Effector memory CD4-positive, alpha-beta T cell (primary cell): ENCODE measurements at places on chromosomes 5 and 9.

DNA sequence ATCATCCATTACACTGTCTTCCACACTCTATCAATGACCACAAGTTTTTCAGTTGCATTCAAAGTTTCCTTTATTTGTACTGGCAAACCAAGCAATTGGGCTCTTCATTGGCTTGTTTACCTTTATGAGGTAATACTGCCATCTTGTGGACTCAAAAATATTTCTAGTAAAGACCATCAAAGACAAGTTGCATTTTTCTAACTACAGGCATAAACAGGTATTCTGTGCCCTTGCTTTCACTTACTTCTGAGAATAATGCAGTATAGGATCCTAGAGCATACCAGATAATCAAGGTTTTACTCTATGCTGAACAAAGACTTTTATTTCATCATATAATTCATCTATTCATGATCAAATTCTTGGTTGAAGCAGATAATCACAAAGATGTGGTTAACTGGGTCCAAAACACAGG, 173.7 kb upstream of the POU5F2 start:
- H3K4me3 ChIP-seq = no peak overlapping the region
- no peaks in the 10 kb centered on the region for H3K27me3 ChIP-seq

- no peaks in the 10 kb centered on the region for H3K27me3 ChIP-seq
- no peaks in the 10 kb centered on the region for H3K4me1 ChIP-seq
- H3K4me3 ChIP-seq = no peak overlapping the region
Observed at GRCh38 chr9:406886-407654, 192.4 kb downstream of the DOCK8 start.

- no peaks in the 10 kb centered on the region for H3K4me1 ChIP-seq
- no peaks in the 10 kb centered on the region for H3K36me3 ChIP-seq
- no peak for DNase-seq
- no peak overlapping the region for H3K4me3 ChIP-seq
- H3K27ac ChIP-seq = no peak overlapping the region
- no peaks in the 10 kb centered on the region for H3K27me3 ChIP-seq
Observed at GRCh38 chr9:95029288-95029687, 288.2 kb downstream of the FANCC start.

- no peaks in the 10 kb centered on the region for H3K27me3 ChIP-seq
- no peaks in the 10 kb centered on the region for H3K4me1 ChIP-seq
- DNase-seq = no peak
Observed at GRCh38 chr9:10254338-10254737, 358.5 kb downstream of the PTPRD start.

DNA sequence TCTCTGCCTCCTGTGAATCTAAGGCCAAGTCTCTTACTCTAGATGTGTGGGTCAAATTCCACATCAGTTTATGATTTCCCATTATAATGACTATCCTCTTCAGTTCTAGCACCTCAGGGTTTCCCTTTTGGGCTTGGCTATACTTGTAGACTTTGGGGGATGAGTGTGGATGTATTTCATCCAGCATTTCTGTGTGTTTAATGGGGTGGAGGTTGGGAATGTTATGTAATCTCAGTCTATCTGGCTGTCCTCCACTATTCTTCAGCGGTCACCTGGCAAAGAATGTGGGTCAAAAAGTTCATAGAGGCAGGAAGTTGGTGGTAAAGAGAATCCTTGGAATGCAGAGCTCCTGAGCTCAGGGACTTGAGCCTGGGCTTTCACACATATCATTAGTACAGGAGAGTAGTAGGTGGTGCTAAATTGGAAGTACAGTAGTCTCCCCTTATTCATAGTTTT, 64.9 kb downstream of the CFAP95 start:
- H3K4me3 ChIP-seq = no peak overlapping the region
- H3K4me1 ChIP-seq = no peaks in the 10 kb centered on the region
- H3K27me3 ChIP-seq = no peaks in the 10 kb centered on the region

DNA sequence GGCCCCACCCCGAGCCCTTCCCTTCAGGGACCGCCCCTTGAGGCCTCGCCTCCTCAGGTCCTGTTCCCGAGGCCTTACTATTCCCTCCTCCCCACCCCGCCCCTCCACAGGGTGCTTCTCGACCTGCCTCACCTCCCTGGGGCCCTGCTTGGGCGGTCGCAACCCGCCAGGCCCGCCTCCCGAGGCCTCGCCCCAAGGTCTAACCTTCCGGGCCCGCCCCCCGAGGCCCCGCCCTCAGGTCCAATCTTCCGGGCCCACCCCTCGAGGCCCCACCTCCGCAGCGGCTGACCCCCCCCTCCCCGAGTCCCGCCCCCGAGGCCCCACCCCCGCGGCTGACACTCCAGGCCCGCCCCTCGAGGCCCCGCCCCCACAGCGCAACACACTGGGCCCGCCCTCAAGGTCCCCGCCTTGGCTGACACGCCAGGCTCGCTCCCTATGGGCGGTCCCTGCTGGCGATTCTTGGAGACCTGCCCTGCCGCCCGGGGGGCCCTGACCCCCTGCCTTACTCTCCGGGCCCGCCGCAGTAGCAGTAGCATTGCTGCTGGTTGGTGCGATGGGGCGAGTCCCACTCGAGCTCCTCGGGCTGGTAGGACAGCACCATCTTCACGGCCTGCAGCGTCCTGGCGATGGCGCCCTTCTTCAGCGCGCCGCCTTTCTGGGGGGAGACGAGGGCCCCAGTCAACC, 8.2 kb downstream of the PHF19 start:
- DNase-seq = peak; percentile 97
- peaks cover 18% of the 10 kb centered on the region for H3K4me1 ChIP-seq
- no peaks in the 10 kb centered on the region for H3K27me3 ChIP-seq

GRCh38 chr9:119861842-119862241, 492.6 kb upstream of the BRINP1 start:
- H3K27me3 ChIP-seq = no peaks in the 10 kb centered on the region
- no peaks in the 10 kb centered on the region for H3K4me1 ChIP-seq
- DNase-seq = no peak
- H3K27ac ChIP-seq = no peak overlapping the region
- no peaks in the 10 kb centered on the region for H3K36me3 ChIP-seq

GRCh38 chr5:113375480-113376060, 59.2 kb downstream of the TSSK1B start:
- no peak overlapping the region for H3K4me3 ChIP-seq
- H3K36me3 ChIP-seq = no peaks in the 10 kb centered on the region
- H3K27ac ChIP-seq = no peak overlapping the region

- DNase-seq = no peak
- no peaks in the 10 kb centered on the region for H3K36me3 ChIP-seq
- H3K27ac ChIP-seq = no peak overlapping the region
- H3K27me3 ChIP-seq = no peaks in the 10 kb centered on the region
- no peaks in the 10 kb centered on the region for H3K4me1 ChIP-seq
Observed at GRCh38 chr5:164181604-164182003, 676.2 kb downstream of the MAT2B start.

GRCh38 chr5:35383041-35383440, 152.8 kb upstream of the PRLR start:
- H3K27me3 ChIP-seq = no peaks in the 10 kb centered on the region
- no peak overlapping the region for H3K27ac ChIP-seq
- no peak overlapping the region for H3K4me3 ChIP-seq
- no peak for DNase-seq

GRCh38 chr9:113805486-113806132, 70.5 kb upstream of the ZNF618 start:
- no peak overlapping the region for H3K27ac ChIP-seq
- no peak for DNase-seq
- no peaks in the 10 kb centered on the region for H3K27me3 ChIP-seq
- H3K4me3 ChIP-seq = no peak overlapping the region
- H3K4me1 ChIP-seq = no peaks in the 10 kb centered on the region
- H3K36me3 ChIP-seq = no peaks in the 10 kb centered on the region

- no peak overlapping the region for H3K4me3 ChIP-seq
- peak; percentile 20 for DNase-seq
- peaks cover 8% of the 10 kb centered on the region for H3K4me1 ChIP-seq
- no peaks in the 10 kb centered on the region for H3K27me3 ChIP-seq
- H3K36me3 ChIP-seq = no peaks in the 10 kb centered on the region
- no peak overlapping the region for H3K27ac ChIP-seq
Observed at GRCh38 chr9:104961238-104961637, 33.3 kb upstream of the ABCA1 start.

DNA sequence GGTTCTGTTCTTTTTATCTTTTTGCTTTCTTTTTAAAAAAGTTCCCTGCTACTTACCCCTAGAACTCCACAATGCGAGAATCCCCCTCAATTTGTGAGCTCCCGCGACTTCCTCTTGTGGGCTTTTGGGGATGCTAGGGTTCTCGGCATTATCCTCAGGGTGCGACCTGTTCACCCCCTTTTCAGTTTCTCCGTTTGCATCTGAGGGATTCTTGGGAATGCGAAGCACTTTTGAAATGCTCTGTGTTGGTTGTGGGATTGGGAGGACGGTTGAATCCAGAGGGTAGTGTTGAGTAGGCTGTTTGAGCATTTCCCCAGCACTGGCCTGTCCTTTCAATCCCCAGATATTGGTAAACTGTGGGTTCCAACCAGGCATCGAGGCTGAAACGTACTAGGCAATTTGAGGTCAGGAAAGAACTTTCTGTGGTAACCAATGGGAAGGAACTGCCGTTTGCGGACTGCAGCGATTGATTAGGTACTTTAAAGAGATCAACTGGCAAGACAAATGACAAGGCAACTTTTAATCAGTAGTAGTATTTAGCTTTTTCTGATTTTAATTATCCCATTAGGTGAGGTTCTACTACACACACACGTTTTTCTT, 415 bp downstream of the XRCC4 start:
- H3K27me3 ChIP-seq = no peaks in the 10 kb centered on the region
- H3K4me1 ChIP-seq = peaks cover 12% of the 10 kb centered on the region
- DNase-seq = peak; percentile 9
- peak overlapping the region; percentile 89 for H3K4me3 ChIP-seq
- peak overlapping the region; percentile 78 for H3K27ac ChIP-seq
- H3K36me3 ChIP-seq = no peaks in the 10 kb centered on the region

GRCh38 chr9:93091056-93091452, 5.0 kb upstream of the CARD19 start:
- no peak overlapping the region for H3K4me3 ChIP-seq
- no peak for DNase-seq
- H3K27me3 ChIP-seq = no peaks in the 10 kb centered on the region
- no peak overlapping the region for H3K27ac ChIP-seq
- peaks cover 15% of the 10 kb centered on the region for H3K36me3 ChIP-seq
- H3K4me1 ChIP-seq = peaks cover 30% of the 10 kb centered on the region

GRCh38 chr9:111474385-111474784, 9.8 kb downstream of the ECPAS start:
- no peaks in the 10 kb centered on the region for H3K27me3 ChIP-seq
- no peak overlapping the region for H3K4me3 ChIP-seq
- no peaks in the 10 kb centered on the region for H3K36me3 ChIP-seq
- H3K27ac ChIP-seq = no peak overlapping the region

GRCh38 chr9:114176624-114177291, 21.4 kb downstream of the COL27A1 start:
- no peak for DNase-seq
- no peaks in the 10 kb centered on the region for H3K36me3 ChIP-seq
- no peak overlapping the region for H3K27ac ChIP-seq
- no peak overlapping the region for H3K4me3 ChIP-seq
- H3K4me1 ChIP-seq = no peaks in the 10 kb centered on the region

DNA sequence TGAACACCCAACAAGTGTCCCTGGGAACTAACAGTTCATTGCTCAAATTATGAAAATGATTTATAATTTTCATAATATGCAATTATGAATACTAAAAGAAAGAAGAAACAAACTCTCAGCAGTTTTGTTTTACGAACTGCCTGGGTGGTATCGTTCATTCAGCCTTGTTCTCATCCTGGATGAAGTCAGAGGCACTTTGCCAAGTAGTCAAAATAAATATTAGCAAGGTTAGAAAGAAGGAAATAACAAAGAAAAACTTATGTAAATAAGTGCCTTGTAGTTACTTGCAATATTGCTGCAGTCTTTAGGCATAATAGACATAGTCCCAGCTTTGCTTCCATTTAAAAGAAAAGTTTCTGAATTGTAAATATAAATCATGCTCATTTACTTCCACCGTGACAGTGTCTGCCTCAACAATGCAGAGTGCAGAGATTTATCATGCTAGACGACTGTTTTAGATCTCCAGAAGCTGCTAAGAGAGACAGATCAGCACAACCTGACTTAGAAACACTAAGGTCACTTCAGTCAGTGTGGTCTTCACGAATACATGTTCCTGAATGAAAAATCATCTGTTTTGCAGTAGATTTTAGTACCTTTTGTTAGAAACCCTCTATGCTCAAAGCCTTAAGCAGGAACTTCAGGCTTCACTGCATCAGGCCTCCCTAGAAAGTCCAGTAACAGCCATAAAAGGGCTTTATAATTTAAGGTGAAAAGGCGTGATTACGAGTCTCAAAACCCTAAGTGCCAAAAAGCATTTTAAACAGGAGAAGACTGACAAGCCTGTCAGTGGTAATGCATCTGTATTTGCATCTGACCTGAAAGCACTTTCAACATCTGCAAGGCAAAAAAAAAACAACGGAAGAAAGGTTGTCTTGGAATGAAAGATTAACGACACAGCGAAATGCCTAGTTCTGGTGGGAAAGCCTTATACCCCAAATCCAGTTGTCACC, 92.1 kb downstream of the TMEM167A start:
- no peaks in the 10 kb centered on the region for H3K27me3 ChIP-seq
- no peaks in the 10 kb centered on the region for H3K36me3 ChIP-seq
- H3K4me1 ChIP-seq = no peaks in the 10 kb centered on the region
- no peak overlapping the region for H3K27ac ChIP-seq

DNA sequence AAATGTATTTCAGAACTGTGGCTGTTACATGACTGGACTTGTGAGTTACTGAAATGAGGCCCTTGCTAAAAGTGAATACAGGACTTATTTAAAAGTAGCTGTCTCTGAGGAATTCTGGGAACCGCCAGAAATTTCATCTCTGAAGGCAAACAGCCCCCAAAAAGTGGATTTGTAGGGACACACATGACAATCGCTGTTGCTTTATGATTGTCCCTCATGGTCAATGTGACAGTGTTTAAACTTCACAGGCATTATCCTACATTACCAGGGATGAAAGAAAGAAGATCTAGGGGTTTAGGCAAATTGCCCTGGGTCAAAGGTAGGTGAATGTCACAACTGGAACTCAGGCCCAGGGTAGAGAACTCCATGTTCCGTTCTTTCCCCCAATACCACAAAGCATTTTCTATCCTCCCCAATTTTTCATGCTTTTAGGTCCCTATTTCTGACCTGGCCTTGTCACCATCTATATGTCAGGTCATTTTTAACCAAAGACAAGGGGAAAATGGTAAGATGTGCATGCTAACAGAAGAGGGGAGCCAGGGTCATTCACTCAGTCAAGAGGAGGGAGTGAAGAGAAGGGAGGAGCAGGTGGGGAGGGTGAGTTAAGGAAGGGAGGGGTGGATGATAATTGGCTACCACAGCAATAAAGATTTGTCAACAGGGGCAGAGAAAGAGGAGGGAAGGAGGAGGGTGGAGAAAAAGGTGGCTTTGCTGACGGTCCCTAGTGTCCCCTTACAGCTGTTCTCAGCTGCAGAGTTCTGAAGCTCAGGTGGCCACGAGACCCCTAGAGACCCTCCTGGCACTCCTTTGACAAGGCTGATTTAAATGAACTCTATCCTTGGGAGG, 57.8 kb upstream of the GLRX start:
- H3K27me3 ChIP-seq = no peaks in the 10 kb centered on the region
- DNase-seq = no peak
- no peak overlapping the region for H3K4me3 ChIP-seq
- no peaks in the 10 kb centered on the region for H3K36me3 ChIP-seq

DNA sequence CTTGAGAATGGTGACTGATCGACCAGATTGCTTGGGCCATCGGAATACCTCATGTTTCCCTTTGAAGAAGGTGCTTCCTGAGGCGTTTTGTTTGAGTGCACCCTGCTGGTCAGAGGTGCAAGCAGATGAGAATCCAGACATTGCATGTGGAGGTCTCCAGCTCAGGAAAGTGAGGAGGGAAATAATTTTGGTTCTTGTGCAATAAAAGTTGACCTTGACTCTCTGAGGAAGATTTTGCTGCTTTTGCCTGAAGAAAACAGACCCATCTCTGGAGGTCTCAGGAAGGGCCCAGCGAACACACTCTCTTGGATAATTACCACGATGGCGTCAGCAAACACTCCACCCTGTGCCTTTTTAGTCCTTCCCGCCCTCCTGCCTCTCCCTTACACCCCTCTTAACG, 69.7 kb downstream of the GRAMD2B start:
- no peak overlapping the region for H3K27ac ChIP-seq
- H3K36me3 ChIP-seq = peaks cover 6% of the 10 kb centered on the region
- no peak overlapping the region for H3K4me3 ChIP-seq
